ENCODE measurements at places on chromosomes 7 and 10.

GRCh38 chr10:35574924-35575352, 30.2 kb upstream of the GJD4 start:
- H3K4me3 ChIP-seq, result no peak overlapping the region
- H3K4me1 ChIP-seq, result peaks cover 6% of the 10 kb centered on the region
- no peaks in the 10 kb centered on the region for H3K27me3 ChIP-seq
- peak; percentile 61 for DNase-seq
- no peaks in the 10 kb centered on the region for H3K36me3 ChIP-seq
- H3K27ac ChIP-seq, result no peak overlapping the region

GRCh38 chr7:36116347-36117202, 36.5 kb upstream of the EEPD1 start:
- no peaks in the 10 kb centered on the region for H3K36me3 ChIP-seq
- no peak overlapping the region for H3K27ac ChIP-seq

GRCh38 chr7:30559611-30560010, 35.1 kb upstream of the GARS1 start:
- no peaks in the 10 kb centered on the region for H3K36me3 ChIP-seq
- H3K4me3 ChIP-seq, result no peak overlapping the region
- no peak overlapping the region for H3K27ac ChIP-seq
- H3K27me3 ChIP-seq, result no peaks in the 10 kb centered on the region
- no peak for DNase-seq
- peaks cover 2% of the 10 kb centered on the region for H3K4me1 ChIP-seq

DNA sequence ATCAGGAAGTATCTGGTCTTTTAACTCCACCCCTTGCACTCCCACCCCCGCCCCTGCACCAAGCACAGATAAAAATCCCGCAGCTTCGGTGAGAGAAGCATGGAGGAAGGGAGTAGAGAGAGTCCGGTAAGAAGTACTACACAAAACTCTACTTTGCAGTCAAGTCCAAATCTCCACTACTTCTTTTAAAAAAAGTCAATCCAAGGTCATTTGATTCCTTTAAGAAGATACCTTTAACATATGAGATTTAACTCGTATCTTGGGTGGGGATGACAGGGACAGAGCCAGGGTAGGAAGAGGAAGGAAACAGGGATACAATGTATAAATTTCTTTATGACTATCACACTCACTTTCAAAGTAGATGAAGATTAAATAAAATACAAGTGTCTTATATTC, 132.1 kb downstream of the NRBF2 start:
- no peak for DNase-seq
- H3K27ac ChIP-seq, result no peak overlapping the region
- H3K4me3 ChIP-seq, result peak overlapping the region; percentile 84
- H3K27me3 ChIP-seq, result no peaks in the 10 kb centered on the region
- peaks cover 11% of the 10 kb centered on the region for H3K36me3 ChIP-seq

- H3K36me3 ChIP-seq, result no peaks in the 10 kb centered on the region
- DNase-seq, result no peak
- no peak overlapping the region for H3K27ac ChIP-seq
- H3K4me1 ChIP-seq, result no peaks in the 10 kb centered on the region
- H3K4me3 ChIP-seq, result no peak overlapping the region
- H3K27me3 ChIP-seq, result no peaks in the 10 kb centered on the region
Measured at GRCh38 chr10:17185873-17186272, 15.6 kb downstream of the TRDMT1 start.

DNA sequence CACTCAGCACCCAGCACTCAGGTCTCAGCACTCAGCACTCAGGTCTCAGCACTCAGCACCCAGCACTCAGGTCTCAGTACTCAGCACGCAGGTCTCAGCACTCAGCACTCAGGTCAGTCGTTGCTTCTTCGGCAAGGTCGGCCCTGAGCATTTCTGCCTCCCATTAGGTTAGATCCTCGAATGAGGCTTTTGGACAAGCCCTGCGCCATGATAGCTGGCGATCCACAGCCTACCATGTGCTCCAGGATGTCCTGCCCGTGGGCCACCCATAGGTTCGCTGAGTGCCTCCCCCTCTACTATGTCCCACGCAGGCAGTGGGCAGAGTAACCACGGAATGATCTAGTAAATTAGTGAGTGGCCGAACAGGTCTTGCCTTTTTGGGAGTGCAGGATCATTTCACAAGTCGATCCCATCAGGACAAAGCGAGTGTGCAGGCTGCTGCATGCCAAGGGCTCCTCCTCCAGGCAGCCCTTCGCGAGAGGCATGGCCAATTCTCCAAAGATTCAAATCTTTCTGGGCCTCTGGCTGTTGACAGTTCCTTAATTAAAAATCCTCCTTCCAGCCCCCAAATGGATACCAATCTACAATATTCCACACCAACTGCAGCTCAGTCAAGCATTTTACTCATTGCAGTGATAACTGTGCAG, 206.3 kb downstream of the ADARB2 start:
- H3K4me1 ChIP-seq, result peaks cover 4% of the 10 kb centered on the region
- no peak for DNase-seq
- no peaks in the 10 kb centered on the region for H3K27me3 ChIP-seq
- no peak overlapping the region for H3K4me3 ChIP-seq
- H3K27ac ChIP-seq, result no peak overlapping the region
- H3K36me3 ChIP-seq, result no peaks in the 10 kb centered on the region

DNA sequence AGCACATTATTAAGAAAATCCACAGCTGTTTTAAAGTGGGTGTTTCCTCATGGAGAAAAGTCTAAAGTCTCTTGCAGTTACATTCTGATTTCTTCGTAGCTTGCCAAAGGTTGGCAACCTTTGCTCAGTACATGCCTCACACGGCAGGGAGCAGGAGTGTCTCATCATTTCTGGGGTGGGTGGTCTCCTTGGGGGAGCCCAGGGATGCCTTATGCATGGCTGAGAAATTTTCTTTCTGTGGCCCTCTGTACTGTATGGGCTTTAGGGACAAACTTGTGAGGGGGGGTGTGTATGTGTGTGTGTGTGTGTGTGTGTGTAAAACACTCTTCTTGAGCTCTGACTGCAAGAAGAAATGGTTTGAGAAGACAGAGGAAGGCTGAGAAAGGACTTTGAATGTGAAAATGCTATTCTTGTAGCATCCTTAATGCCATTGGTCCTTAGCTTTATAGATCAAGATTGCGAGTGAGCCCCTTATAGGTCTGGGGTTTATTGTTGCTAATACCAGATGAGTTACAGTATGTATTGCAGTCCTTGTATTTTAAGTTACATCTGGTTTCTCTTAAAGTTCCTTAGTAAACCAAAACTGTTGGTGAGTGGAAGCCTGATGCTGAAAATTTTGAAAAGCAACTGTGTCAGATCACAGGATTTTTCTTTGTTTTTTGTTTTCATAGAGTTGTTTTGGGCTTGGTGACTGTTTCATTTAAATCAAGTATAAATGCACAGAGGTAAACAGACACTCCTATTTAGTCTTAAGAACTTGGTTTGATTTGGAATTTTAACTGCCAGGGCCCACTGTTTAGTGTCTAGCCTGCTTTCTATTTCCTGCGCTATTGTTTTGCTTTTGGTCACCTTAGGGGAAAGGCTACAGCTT, 242.0 kb downstream of the BICC1 start:
- no peaks in the 10 kb centered on the region for H3K27me3 ChIP-seq
- H3K4me1 ChIP-seq, result no peaks in the 10 kb centered on the region
- no peak overlapping the region for H3K27ac ChIP-seq
- DNase-seq, result no peak
- H3K36me3 ChIP-seq, result no peaks in the 10 kb centered on the region

DNA sequence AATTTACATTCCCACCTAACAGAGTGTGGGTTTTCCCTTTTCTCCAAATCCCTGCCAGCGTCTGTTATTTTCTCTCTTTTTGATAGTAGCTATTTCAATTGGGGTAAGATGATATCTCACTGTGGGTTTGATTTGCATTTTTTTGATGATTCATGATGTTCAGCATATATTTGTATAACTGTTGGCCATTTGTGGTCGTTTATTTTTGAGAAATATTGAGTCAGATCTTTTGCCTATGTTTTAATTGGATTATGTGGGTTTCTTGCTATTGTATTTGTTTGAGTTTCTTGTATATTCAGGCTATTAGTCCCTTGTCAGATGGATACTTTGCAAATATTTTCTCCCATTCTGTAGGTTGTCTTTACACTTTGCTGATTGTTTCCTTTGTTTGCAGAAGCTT, 193.8 kb downstream of the ABCA13 start:
- H3K27me3 ChIP-seq, result no peaks in the 10 kb centered on the region
- no peak overlapping the region for H3K27ac ChIP-seq
- H3K4me1 ChIP-seq, result no peaks in the 10 kb centered on the region

DNA sequence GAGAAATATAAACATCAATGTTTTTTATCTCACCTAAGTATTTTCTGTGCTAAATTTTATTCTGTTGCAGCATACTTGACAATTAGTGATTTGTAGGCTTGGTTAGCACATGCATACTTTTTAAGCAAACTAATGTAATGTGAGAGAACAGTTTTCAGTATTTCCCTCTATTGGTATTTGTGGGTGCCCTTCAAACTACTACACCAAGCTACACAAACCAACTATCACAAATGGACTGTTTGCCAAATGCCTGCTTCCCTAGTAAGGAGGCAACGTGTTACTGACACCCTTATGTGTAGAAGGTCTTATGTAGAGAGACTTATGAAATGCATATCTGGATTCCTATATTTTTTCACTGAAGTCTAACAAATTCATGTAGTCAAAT, 98.4 kb upstream of the FZD1 start:
- no peak overlapping the region for H3K4me3 ChIP-seq
- H3K27ac ChIP-seq, result no peak overlapping the region
- no peaks in the 10 kb centered on the region for H3K4me1 ChIP-seq
- no peaks in the 10 kb centered on the region for H3K36me3 ChIP-seq
- H3K27me3 ChIP-seq, result peaks cover 4% of the 10 kb centered on the region
- DNase-seq, result no peak

DNA sequence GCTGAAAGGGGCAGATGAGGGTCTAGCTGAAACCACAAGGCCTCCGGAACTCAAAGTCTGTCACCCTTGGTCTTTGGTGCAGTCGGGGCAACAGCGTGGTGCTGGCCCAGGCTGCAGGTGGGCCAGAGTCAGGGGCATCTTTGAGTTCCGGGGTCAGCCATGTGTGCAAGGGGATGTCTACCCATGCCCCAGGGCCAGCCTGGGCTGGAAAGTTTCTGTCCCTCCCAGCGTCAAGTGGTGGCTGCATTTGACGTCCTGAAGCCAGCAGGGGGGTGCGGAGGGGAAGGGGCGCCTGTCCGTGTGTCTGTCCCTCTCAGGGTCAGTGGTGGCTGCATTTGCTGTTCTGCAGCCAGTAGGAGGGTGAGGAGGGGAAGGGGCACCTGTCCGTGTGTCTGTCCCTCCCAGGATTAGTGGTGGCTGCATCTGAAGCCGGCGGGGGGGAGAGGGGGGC, 638 bp downstream of the BRAT1 start:
- H3K4me3 ChIP-seq, result peak overlapping the region; percentile 77
- H3K27me3 ChIP-seq, result no peaks in the 10 kb centered on the region
- peaks cover 4% of the 10 kb centered on the region for H3K36me3 ChIP-seq
- 0 out of 2 replicates have a peak overlapping the region, but pooled peaks have one; percentile 20 for H3K27ac ChIP-seq
- H3K4me1 ChIP-seq, result peaks cover 6% of the 10 kb centered on the region
- no peak for DNase-seq

DNA sequence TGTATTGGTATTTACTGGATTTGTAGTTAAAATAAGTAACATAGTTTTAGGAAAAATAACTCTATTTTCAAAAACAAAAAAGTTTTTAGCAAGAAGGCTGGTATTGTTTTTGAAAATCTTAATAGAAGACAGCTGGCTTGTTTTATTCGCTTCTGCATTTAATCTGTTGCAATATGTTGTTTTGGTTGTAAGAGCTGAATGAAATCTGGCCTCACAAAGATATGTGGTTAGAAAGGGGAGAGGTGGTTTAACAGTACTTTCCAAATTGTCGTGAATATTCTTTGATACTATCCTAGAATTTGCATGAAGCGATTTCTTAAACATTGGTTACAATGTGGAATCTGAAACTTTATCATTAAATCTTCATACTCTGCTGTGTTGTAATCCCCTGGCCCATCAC, 355.9 kb upstream of the FZD8 start:
- no peak for DNase-seq
- H3K27ac ChIP-seq, result no peak overlapping the region
- H3K36me3 ChIP-seq, result no peaks in the 10 kb centered on the region
- H3K4me1 ChIP-seq, result no peaks in the 10 kb centered on the region
- H3K27me3 ChIP-seq, result no peaks in the 10 kb centered on the region

GRCh38 chr10:102726274-102726673, 11.8 kb downstream of the SFXN2 start:
- no peak for DNase-seq
- H3K27me3 ChIP-seq, result no peaks in the 10 kb centered on the region
- H3K4me1 ChIP-seq, result no peaks in the 10 kb centered on the region
- no peak overlapping the region for H3K4me3 ChIP-seq
- H3K27ac ChIP-seq, result no peak overlapping the region
- H3K36me3 ChIP-seq, result peaks cover 22% of the 10 kb centered on the region

Measured in H1 (cell line).